ENCODE measurements at places on chromosomes 1 and 21. TPM values are rescaled to one million over a fixed set of nuclear protein-coding genes. Genes with fewer than 3 reads are reported as not detected.

The KRTAP10-2 gene
- total RNA-seq: not detected

The ADAMTS4 gene
- total RNA-seq: 0.72 TPM

The LCE1E gene
- total RNA-seq: not detected

The SOAT1 gene
- 28.9 TPM for total RNA-seq

The CD84 gene
- total RNA-seq: not detected

The TTC24 gene
- not detected for total RNA-seq

The OXCT2 gene
- 0.28 TPM for total RNA-seq

The RNU1-1 gene
- under 0.01 TPM for total RNA-seq

Data from IMR-90 (cell line).